Amygdala (tissue), 56 donors: ENCODE measurements at places on chromosomes 6 and 20.

DNA sequence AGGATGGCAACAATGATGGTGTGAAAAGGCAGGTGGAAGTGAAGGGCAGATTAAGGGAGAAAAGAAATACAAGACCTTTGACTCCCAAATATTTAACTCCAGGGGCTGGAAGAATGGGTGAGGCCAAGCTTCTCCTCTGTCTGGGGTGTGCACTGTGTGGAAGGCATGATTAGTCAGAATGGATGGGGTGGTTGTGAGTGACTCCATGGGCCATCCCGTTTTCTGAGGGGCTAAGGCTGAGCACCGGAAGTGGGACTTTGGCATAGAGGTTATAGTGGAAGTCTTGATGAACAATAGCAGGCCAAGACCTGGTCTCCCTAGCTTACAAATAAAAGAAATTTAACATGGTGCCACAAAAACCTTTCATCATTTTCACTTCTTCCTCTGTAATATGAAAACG lies 12.1 kb downstream of the E2F3 start:
- DNase-seq: no peak

GRCh38 chr6:15389084-15389764 lies 143.4 kb downstream of the JARID2 start:
- no peak for DNase-seq

- no peak for DNase-seq
Observed at GRCh38 chr6:139060332-139060731, 31.8 kb downstream of the ABRACL start.

GRCh38 chr6:130776287-130776925 lies 50.8 kb upstream of the SMLR1 start:
- no peak for DNase-seq

DNA sequence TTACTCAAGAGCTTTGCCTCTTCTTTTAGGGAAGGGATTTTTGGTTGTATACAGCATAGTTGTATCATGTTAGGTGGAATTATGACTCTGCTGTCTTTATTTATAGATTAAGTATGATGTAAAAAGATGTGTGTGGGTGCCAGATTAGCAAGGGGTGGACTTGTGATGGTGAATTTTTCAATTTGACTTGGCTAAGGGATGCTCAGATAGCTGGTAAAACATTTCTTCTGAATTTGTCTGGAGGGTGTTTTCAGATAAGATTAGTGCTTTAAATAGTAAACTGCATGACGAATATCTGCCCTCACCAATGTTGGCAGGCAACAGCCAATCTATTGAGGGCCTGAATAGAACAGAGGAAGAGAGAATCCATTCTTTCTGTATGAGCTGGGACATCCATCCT lies 173.3 kb upstream of the TNFAIP3 start:
- no peak for DNase-seq

- no peak for DNase-seq
Observed at GRCh38 chr6:98833307-98834059, 891 bp upstream of the POU3F2 start.

DNA sequence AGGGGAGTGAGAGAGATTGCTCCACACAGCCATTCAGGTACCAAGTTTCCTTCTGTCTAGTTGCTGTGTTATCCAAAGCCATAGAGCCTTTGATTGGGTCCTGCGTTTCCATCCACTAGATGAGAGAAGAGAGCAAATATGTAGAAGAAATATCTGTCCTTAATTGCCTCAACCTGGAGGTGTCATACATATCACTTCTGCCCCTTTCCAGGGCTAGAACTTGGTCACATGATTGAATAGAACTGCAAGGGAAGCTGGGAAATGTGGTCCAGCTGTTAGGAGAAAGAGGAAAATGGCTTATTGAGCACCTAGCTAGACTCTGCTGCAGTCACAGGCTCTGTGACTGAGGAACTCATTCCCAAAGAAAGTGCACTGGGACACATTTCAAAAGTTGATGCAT lies 115.6 kb upstream of the JAG1 start:
- no peak for DNase-seq

- DNase-seq: no peak
Observed at GRCh38 chr6:27144740-27145079, 102.8 kb upstream of the PRSS16 start.

DNA sequence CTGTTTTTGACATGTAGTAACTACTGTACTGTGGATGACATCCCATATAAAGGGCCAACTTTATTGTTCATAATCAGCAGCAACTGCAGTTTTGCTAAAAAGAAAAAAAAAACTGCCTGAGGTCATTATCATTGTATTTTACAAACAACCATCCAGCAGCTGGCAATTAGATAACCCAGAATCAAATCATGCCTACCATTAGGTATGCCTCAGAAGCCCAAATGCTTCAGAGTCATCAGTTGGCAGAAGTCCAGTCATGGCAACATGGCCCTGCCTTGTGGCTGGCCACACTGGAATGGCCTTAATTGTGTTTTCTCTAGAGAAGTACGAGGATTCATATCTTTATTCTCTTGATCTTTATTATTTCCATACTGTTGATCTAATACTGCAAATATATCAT lies 462.4 kb upstream of the NRSN1 start:
- no peak for DNase-seq

DNA sequence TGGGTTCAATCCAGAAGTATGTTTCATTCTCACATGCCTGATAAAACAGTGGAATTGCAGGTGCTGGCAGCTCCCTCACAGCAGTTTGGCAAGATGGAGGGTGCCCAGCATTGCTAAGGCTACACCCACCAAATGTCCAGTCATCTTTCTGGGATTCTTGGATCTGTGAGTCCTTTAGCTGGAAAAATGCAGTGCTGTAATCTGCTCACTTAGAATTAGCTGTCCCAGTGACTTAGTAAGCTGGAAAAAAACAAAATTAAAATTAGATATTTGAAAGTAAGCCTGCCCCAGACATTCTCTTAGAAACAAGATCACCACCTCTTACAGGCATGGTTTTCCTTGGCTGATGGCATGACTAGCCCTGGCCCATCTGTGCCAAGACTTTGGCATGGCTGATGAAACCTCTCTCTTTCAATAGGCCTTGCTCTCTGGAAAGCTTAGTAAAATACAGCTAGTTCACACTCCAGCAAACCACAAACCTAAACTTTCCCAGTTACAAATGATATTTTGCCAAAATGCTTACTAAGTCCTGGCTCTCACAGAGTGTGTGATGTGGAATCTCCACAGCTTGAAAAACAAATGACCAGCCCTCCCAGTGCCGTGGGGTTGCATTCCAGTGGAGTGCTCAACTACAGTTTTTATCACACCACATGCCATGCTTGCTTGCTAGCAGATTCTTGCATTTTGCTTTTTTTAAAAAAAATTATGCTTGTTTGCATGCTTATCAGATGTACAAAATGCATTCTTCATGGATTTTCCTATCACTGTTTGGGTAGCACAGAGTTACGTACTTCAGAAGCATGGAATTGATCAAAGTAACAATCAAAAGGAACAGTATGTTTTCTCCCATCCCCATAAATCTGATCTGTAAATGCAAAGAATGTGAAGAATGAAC lies 261.5 kb downstream of the EYA4 start:
- DNase-seq: no peak

- DNase-seq: no peak
Observed at GRCh38 chr20:25669826-25670422, 26.7 kb downstream of the ZNF337 start.

- DNase-seq: no peak
Observed at GRCh38 chr20:47708140-47708807, 77.0 kb downstream of the SULF2 start.

GRCh38 chr6:150641398-150642139 lies 41.9 kb downstream of the PLEKHG1 start:
- DNase-seq: no peak

DNA sequence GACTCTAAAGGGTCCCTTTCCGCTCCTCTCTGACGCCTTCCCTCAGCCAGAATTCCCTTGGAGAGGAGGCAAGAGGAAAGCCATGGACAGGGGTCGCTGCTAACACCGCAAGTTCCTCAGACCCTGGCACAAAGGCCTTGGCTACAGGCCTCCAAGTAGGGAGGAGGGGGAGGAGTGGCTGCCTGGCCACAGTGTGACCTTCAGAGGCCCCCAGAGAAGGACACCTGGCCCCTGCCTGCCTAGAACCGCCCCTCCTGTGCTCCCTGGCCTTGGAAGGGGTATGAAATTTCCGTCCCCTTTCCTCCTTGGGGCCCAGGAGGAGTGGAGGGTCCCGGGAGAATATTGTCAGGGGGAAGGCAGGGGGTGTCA lies 2.7 kb downstream of the VEGFA start:
- DNase-seq: peak; percentile 16

GRCh38 chr6:155417454-155417853 lies 38.2 kb downstream of the NOX3 start:
- DNase-seq: no peak

- DNase-seq: peak; percentile 53
Observed at GRCh38 chr6:73652637-73653570, 888 bp downstream of the SLC17A5 start.

DNA sequence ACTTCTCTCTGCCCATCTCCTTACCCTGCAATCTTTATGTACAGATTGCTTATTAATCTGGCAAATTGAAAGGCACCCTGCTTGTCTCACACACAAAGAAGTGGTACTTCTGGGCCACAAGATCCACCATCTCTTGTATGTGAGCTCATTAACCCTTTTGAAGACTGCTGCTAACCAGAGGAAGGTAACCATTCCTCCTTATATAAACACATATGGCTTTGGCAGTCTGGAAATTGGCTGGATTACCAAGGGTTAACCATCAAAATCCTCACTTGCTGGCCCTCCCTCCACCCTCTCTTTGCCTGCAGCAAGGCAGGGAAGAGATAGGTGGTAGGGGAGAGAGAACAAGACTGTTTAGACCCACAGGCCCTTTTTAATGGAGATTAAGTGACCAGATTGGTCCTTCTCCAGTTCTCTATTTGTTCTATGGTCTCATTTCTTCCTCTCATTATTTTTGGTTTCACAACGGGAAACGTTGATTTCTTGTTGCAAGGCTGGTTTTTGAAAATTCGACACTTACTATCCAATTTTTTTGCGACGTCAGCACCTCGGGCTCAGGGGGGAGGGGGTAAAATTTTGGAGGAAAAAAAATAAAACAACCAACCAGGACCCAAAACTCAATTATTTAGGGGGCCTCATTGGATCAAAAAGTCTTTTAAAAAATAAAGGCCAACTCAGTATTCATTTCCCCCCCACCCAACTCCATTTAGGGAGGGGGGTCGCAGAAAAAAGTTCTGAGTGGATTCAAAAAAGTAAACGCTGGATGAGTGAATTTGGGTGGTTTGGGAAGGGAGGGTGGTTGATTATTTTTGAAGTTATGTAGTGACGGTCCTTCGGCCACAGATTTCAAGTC lies 859 bp downstream of the PPP1R10 start:
- DNase-seq: no peak

GRCh38 chr20:51512645-51513044 lies 29.9 kb downstream of the NFATC2 start:
- no peak for DNase-seq

GRCh38 chr20:50389808-50390684 lies 120.1 kb upstream of the PTPN1 start:
- DNase-seq: no peak

DNA sequence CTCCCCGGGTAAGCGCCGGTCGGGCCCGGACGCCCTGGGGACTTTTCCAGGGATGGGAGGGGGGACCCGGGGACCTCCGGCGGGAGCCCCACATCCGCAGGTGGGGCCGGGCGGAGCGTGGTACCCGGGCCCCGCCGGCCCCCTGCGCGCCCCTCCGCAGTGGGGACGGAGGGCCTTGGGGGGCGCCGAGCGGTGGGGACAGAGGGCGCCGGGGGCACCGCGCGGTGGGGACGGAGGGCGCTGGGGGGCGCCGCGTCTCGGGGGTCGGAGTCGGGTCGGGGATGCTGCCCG lies 270 bp downstream of the PLEKHG1 start:
- DNase-seq: no peak

DNA sequence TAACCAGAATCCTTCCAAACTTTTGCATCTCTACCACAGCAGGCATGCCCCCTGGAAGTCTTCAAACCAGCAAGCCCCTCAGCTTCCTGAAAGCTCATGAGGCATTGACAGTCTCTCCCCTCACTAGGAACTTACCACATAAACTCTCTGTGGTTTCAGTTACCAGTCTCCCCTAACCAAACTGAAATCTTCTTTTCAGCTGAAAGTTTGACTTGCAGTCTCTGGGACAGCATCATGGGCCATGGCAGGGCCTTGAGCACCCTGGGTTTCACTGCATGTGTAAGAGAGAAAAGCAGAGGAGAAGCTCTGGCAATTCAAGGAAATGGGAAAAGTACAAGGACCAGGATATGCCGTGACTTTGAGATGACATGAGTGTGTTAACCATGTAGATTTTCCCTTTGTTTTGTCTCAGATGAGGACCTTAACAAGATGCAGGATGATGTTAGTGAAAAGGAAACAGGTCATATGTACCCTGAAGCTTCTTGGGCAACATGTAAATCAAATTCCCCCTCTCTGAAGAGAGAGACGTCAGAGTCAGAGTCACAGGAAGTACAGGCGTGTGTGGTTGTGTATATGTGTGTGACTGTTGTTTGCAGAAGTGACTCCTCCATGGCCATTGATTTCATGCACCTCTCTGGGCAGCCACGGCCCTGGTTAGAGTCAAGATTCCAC lies 106.3 kb downstream of the TNFRSF21 start:
- no peak for DNase-seq

DNA sequence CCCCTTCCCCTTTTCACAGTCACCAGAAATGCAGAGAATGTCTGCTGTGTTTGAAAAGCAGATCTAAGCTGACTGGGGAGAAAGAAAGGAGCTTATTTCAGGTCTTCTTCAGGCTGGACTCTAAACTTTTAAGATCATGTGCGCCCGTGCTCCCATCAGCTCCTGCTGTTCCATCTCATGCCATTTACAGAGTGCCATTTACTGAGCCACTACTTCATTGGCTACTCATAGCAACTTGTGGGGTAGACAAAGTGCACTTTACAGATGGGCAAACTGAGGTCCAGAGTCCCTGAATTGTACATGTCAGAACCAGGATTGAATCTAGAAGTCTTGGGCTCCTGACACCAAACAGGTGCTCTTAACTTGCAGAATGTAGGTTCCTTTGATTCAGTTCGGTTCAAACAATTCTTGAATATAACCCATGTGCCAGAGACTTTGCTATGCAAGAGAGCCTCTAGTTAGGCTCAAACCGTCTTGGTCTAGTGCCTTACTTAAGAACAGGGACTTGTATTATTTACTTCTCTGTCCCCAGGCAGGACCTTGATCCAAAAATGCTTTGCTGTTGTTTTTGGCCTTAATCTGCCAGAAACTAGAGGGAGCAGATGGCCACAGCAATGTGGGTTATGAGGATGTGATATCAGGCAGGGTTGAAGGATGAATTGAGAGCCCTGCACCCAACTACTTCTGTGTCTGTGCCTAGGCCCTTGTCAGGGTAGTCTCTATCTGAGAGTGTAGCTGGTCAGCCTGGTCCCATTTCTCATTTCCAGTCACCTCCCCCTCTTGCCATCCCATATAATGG lies 56.4 kb downstream of the RALY start:
- DNase-seq: no peak

GRCh38 chr20:52234302-52235045 lies 42.9 kb upstream of the ZFP64 start:
- DNase-seq: no peak

- no peak for DNase-seq
Observed at GRCh38 chr6:109236115-109237076, 141.1 kb downstream of the CEP57L1 start.
